ENCODE measurements at places on chromosomes 16 and 17.

GRCh38 chr16:77738706-77739558 is 16.6 kb downstream of the NUDT7 start:
- no peak for DNase-seq

DNA sequence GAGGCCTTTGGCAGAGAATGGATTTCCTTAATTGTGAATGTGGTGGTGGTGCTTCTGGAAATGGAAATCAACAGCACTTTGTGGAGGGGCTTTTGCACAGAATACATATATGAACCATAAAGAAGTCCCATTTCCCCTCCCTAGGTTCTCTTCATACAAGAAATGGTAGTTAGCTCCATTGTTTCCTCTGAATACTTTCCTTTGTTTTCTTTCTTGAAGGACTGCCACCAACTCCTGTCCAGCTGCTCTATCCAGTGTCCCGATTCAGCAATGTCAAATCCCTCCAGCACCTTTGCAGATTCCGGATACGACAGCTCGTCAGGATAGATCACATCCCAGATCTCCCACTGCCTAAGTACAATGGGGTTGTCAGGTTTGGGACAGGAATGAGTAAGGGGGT is 33.2 kb upstream of the ARHGAP23 start:
- DNase-seq: no peak

DNA sequence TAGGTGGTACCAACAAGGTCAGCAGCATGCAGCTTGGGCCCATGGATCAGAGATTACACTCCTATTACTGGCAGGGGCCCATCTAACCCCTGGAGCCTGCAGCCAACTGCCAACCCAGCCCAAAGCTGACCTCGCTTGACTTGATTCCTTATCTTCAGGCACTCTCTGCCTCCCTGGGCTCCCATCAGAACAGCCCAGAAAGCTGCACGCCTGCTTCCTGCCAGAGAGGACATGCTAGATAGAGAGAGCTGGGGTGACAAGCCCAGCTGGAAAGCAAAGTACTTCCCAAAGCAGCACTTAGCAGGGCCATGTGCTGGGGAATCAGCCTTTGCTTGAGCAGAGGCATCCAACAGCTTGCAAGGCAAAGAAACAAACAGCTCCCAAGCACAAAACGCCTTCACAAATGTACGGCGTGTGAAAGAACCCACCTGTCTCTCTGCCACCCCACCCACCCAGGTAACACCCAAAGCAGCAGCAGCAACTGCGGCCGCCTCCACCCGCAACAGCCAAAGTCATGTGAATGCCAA is 74.2 kb upstream of the NLK start:
- DNase-seq: no peak

DNA sequence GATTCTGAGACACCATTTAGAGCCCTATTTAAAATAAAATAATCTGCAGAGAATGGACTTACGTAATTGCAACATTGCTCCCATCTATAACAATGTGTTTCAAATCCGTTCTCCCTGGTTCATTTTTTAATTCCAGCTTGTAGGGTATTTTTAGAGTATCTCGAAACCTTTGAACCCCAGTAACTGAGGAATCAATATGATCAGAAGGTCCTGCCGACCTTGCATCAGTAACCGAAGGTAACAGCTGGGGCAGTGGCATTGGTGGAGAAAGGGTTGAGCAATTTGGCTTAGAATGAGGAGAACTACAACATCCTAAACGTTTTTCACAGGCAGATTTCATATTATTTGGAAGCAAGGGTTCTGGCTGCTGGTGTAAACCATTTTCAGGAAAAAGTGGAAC is 49.3 kb downstream of the N4BP1 start:
- no peak for DNase-seq

- peak; percentile 95 for DNase-seq
These were observed 881 bp upstream of the LLGL1 start for GRCh38 chr17:18224387-18225120.

GRCh38 chr17:63696381-63696961 is 3.5 kb downstream of the LIMD2 start:
- DNase-seq: peak; percentile 89

GRCh38 chr16:9092978-9093344 is 1.5 kb downstream of the HAPSTR1 start:
- peak; percentile 33 for DNase-seq

GRCh38 chr16:1289477-1289866 is 20.0 kb upstream of the UBE2I start:
- peak; percentile 76 for DNase-seq

DNA sequence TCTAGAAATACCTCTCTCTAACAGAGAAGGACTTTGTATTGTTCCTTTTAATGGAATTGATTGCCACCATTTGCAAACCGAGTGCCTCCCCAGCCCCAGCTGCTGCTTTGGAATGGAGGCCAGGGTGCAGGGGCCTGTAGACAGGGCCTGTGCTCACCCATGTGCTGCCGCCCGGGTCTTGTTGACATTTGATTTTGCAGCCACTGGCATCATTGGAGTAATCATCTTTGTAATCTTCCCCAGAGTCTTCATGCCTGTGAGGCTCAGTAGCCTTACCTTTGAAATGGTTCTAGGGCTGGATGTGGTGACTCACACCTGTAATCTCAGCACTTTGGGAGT is 119.8 kb downstream of the CLEC16A start:
- DNase-seq: no peak

GRCh38 chr16:87129771-87130170 is 187.4 kb downstream of the C16orf95 start:
- peak; percentile 29 for DNase-seq

DNA sequence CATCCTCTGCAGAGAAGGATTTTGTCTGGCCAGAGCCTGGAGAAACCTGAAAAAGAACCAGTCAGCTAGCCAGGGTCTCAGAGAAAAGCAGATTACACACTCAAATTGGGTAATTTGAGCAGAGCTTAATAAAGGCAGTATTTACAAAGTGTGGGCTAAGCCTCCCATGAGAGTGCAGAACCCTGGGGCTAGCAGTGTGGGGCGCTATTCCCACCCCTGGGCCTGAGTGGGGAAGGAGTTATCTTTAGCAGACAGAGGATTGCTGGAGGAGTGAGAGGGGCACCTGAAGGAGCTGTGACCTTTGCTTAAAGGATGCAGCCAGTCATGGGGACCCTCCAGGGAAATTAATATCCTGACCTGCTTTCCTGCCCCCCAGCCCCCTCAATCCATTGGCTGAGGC is 46.2 kb downstream of the SNX20 start:
- no peak for DNase-seq

DNA sequence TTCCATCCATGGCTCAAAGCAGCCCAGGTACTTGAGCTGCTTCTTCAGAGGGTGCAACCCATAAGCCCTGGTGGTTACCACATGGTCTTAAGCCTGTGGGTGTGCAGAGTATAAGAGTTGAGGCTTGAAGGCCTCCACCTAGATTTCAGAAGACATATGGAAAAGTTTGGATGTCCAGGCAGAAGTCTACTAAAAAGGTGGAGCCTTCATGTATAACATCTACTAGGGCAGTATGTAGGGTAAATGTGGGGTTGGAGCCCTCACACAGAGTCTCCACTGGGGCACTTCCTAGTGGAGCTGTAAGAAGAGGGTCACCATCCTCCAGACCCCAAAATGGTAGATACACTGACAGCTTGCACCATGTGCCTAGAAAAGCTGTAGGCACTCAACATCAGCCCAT is 120.9 kb downstream of the HS3ST3A1 start:
- no peak for DNase-seq

- DNase-seq: peak; percentile 66
These were observed 46.3 kb downstream of the VMP1 start for GRCh38 chr17:59753522-59754467.

DNA sequence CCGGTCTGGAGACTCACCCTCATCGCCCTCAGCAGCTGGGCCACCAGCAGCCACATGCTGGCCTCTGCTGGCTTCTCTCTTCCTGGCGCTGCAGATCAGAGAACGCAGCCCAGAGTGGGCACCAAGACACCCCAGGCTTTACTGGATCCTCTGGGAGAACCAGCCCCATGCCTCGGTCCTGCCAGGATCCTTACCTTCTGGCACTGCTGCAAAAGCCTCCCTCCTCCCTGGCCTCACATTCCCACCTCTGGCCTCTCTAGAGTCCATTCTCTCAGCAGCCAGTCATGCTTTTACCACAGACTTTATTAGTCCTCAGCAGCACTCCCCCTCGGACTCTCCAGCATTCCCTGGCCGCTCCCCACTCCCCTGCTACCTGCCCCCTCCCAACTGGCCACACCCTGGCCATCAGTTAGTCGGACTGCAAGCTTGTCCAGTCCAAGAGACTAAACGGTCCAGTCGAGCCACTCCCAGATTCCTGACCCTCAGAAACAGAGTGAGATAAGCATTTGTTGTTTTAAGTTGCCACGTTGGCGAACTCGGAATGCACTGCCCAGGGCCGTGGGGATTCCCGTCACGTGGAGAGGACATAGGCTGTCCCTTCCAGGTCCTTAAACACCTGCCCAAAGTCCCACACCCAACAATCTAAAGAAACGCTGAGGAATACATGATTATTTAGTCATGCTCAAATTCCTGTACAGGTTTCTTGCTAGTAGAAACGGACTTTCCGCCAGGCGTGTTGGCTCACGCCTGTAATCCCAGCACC is 5.9 kb upstream of the SPG7 start:
- DNase-seq: peak; percentile 41

- DNase-seq: no peak
These were observed 452.7 kb downstream of the WWOX start for GRCh38 chr16:78552106-78552675.

DNA sequence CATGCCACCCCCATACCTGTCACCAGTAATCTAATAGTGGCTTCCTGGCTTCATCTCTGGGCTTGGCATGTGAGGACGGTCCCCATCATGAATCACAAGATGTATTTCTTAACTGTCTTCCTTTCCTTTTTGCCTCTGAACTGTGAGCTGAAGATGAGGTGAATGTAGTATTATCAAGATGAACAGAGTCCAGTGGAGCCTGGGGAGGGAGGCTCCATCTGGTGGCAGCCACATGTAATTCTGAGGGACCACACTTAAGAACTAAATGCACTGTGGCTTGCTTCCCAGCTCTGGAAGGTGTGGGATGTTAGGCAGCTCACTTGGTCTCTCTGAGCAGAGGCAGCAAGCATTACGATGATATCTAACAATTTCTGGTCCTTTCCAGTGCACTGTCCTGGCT is 354.9 kb upstream of the ASIC2 start:
- peak; percentile 45 for DNase-seq

- no peak for DNase-seq
These were observed 18.7 kb downstream of the ZNF200 start for GRCh38 chr16:3216263-3216640.

DNA sequence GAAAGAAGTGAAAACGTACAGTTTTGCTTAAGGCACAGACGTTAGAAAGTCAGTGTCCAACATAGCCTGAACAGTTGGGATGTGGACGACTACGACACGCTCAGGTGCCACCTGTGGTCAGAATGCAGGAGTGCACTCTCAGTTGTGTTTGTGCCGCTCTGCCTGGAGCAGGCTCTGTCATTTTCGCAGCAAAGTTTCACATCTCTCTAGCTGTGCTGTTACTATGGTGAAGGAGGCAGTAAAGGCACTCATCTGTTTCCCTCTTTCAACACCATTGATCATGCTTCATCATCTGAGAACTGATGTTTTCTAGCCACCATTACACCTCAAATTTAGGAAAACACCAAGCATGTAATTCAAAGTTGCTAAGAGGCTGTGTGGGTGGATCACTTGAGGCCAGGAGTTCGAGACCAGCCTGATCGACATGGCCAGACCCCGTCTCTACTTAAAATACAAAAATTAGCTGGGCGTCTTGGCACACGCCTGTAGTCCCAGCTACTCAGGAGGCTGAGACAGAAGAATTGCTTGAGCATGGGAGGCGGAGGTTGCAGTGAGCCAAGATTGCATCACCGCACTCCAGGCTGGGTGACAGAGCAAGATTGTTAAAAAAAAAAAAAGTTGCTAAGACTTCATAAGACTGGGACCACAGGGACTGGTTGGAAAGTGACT is 44.9 kb upstream of the DNAJA2 start:
- peak; percentile 69 for DNase-seq

DNA sequence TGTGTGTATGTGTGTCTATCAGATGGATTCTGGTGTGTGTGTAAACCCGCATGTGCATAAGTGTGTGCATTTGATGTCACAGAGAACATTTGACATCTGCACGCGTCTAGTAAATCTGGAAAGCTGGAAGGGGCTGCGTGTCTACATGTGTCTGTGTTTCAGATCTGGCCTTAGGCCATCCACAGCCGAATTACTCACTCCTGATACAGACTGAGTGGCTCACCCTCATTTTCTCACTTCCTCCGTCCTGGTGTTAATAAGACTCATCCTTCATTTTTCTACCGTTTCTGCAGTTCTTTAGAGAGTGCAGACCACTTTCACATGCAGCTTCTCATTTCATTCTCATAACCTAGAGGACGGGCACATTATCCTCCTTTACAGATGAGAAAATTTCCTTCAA is 491.6 kb downstream of the CDH13 start:
- no peak for DNase-seq

GRCh38 chr17:63758428-63758827 is 15.0 kb downstream of the CCDC47 start:
- no peak for DNase-seq

DNA sequence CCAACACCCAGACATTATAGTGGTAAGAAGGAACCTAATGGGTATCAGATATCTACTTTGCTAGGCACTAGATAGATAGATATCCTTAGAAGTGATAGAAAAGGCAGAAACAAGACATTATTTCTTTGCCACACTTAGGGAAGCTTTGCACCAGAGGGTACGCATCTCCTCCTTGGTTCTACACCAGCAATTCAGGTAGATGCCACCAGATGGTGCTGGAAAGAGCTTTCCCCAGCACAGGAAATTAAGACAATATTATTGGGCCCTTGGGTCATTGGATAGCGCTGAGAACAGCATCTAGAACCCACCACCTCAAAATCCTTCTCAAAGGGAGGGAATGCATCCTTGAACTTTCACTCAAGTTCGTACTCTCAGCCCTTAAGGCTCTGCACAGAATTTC is 173.8 kb upstream of the CCL2 start:
- peak; percentile 60 for DNase-seq

GRCh38 chr17:19424934-19425868 is 14.2 kb downstream of the RNF112 start:
- no peak for DNase-seq

- peak; percentile 48 for DNase-seq
These were observed 11.0 kb upstream of the KRT19 start for GRCh38 chr17:41539071-41539492.

DNA sequence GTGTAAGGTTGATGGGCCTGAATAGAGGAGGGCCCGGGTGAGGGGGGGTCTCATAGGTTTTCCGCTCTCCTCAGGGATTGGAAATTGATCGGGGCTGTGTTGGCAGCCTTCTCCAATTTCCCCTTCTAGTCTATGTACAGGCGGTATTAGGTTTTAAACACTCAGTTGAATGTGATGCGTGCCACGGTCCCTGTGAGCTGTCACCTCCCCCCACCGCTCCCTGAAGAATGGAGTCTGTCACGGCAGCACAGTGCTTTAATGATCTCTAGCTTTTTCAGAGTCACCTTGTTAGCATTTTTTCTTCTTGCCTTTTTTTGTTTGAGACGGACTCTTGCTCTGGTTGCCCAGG is 800 bp downstream of the COX4I1 start:
- peak; percentile 58 for DNase-seq

GRCh38 chr17:10116267-10116666 is 82.1 kb downstream of the GAS7 start:
- no peak for DNase-seq

Measured in H7 (cell line).